ENCODE measurements at places on chromosomes 7 and 10.

DNA sequence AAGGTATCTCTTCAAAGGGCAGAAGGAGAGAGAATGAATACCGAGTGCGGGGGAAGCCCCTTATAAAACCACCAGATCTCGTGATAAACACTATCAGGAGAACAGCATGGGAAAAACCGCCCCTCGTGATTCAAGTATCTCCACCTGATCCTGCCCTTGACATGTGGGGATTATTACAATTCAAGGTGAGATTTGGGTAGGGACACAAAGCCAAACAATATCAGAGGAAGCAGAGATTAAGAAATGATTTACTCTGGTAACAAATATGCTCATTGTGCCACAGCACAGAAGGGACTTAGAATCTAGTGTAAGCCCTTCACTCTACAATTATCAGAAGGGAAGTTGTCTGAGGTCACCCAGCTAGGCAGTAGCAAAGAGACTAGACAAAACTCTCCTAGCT, 40.1 kb upstream of the ZNRF2 start:
- DNase-seq: no peak

GRCh38 chr7:121298831-121299239, 30.0 kb upstream of the WNT16 start:
- DNase-seq: no peak

DNA sequence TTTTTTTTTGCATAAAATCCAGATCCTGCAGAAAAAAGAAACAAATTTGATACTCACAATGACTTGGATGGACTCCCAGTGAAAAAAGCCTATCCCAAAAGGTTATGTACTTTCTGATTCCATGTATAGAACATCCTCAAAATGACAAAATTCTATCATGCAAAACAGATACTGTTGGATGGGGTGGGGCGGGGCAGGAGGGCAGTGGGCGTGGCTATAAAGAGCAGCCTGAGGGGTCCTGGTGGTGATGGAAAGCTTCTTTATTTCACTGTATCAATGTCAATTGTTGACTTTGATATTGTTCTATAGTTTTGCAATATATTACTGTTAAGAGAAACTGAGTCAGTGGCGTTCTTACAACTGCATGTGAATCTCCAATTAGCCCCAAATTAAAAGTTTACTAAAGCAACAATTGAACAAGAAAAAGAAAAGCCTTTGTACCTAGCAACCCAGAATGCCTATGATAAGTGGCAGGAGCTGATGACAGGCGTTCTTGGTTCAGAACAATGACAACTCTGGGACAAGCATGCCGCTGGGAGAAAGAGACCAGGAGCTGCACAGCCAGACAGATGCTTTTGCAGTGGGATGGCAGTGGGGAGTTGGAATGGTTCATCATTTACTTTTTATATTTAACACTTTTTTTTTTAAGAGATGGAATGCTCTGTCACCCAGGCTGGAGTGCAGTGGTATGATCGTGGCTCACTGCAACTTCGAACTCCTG, 101.9 kb downstream of the LHPP start:
- DNase-seq: no peak

DNA sequence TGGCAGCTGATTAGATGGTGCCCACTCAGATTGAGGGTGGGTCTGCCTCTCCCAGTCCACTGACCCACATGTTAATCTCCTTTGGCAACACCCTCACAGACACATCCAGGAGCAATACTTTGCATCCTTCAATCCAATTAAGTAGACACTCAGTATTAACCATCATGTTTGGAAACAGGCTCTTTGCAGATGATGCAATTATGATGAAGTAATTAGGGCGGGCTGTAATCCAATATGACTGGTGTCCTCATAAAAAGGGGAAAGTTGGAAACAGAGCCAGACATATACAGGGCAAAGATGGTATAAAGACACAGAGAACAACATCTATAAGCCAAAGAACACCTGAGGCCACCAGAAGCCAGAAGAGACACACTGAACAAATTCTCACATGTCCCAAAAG, 658.6 kb downstream of the CCSER2 start:
- DNase-seq: no peak

- no peak for DNase-seq
Observed at GRCh38 chr10:103598654-103599115, 105.2 kb downstream of the NEURL1 start.

DNA sequence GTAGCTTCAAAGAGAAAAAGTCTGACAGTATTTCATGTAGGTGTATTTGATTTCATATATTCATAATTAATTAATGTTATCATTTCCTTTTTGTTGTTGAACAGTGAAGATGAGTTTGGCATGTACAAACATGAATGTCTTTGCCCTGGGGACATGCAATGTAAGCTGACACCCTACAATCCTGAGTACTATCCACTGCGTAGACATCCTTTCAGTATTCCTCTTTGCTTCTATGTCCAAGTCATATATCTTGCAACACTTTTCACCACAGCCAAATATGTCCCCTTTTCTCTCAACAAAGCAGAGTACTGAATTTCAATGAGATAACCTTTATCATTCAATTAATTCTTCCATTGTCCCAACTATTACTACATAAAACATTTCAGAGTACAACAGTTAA, 93.6 kb downstream of the GPR37 start:
- DNase-seq: no peak

GRCh38 chr7:106304568-106304967, 19.8 kb upstream of the NAMPT start:
- no peak for DNase-seq

DNA sequence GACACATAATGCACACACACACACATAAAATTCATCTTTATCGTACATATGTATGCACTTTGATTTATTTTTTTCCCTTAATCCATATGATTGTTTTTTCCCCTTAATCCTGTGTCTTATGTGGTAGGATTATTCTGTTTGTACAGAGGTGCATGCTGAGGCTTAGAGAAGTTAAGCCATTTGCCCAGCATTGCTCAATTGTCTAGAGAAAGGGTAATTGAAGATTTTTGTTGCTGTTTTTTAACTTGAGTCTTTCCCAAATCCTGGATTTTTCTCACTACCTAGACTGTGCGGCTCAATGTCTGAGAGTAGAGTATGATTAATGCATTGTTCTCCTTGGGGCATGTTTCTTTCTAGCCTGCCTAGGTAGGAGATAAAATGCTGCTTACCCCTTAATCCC, 35.0 kb downstream of the WBP1L start:
- DNase-seq: no peak

DNA sequence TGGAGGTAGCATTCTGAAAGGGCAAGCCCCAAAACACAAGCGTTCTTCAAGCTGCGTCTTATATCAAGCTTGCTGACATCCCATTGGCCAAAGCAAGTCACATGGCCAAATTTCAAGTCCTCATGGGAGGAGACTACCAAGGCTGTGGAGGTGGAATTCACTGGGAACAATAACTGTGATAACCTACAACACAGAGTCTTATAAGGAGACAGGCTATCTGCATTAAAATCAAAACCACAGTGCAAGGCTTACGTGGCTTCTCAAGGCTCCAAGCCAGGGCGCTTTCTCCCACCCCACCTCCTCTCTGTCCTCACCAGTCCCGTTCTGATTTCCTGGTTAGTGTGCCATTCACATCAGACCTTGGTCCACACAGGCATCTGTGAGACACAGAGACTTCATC, 39.4 kb downstream of the ADRB1 start:
- DNase-seq: no peak

GRCh38 chr10:89091496-89091895, 100.9 kb downstream of the FAS start:
- no peak for DNase-seq

DNA sequence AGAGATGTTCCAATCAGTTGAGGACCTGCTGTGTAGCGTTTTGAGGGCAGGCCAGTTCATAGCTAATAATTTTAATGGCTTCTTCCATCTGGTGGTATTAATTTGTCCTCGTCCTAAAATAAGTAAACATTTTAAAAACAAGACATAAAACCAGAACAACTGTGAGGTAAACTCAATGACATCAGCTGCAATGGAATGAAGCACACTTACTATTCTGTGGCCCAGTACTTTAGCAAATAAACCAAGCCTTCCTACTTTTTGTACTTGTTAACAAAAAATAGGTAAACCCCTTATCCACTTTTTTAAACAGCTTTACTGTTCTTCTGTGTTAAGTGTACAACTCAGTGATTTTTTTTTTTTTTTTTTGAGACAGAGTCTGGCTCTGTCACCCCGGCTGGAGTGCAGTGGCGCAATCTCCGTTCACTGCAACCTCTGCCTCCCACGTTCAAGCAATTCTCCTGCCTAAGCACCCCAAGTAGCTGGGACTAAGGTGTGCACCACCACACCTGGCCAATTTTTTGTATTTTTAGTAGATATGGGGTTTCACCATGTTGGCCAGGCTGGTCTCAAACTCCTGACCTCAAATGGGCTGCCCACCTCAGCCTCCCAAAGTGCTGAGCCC, 28.9 kb upstream of the FZD1 start:
- DNase-seq: no peak

DNA sequence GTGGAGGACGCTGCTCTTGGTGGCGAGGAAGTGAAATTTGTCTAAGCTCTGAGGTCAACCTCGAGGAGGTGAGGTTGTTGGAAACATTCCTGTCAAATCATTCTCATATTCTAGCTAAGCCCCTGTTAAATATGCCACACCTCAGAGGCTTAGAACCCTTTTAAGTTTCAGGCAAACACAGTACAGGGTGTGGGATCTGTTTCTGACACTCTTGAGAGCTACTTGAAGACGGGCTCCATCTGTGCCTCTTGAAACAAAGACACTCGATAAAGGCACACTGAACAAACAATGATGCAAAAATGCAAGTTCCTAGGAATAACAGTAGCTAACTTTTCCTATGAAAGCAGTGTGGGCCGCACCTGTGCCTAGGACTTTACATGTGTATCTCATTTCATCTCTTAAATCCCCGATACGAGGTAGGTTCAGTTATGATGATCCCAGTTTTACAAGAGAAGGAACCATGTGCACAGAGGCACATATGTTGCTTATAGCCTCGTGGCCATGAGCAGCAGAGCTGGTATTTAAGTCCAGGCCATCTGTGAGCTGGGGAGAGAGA, 299.2 kb downstream of the CCDC3 start:
- DNase-seq: no peak

DNA sequence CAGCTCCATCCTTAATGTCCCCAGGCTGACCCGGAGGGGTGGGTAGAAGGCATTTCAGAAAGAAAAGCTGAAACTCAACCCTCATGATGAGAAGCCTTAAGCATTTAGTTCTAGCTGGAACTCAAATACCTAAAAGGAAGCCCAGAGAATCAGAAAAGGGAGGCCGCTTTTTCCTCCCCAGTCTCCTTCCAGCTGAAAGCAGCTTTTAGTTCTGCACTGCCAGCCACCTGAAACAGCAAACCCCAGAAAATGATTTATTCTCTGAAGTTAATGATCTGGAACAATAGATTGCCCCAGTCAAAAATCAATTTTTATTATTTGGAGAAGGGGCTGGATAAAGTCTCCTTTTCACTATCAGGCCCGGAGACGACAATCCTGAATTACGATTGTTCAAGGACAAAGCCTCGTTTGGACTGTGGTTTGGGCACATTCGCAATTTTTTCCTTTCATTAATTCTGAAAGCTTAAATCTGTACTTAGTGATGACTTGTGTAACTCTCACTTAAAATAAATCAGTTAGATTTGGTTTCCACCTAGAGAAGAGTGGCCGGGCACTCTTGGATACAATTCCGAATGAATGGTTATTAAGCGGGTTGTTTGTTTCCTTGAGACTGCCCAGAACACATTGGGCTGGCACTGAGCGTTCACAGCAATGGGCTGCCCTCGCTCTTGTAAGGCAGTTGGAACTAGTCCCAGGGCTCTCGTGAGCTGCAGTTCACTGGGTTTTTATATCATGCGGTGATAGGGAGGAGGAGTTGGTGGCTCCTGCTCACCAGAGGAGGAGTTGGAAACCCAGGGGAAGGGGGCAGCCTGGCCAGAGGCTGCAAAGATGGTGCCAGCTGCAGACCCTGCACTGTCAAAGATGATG, 262.2 kb downstream of the CCSER2 start:
- DNase-seq: no peak

DNA sequence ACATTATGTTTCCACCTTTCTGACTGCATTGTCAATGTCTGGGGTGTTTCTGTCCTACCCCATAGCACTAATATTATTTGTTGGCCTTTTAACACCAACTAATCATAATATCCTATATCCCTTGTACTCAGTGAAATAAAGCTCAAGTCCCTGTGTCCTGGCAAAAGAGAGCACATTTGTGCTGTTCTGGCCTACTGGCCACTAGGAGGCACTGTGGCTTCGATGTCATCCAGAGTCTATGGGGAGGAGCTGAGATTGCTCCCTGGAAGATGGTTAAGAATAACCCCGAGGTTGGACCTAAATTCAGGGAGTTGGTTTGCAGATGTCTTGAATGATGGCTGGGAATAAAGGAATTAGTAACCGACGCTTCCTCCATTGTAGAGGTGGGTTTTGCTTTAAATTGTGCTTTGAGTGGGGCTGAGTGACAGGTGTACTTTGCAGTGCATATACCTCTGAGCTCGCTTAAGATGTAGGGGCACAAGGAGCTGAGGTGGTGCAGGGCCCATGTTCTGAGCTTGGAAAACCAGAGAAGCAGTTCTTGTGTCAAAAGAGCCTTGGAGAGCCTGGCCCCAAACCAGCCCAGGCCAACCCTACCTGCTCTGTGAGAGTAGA, 191.2 kb upstream of the PRSS1 start:
- DNase-seq: peak; percentile 30

GRCh38 chr7:74138945-74139843, 35.0 kb upstream of the EIF4H start:
- no peak for DNase-seq

DNA sequence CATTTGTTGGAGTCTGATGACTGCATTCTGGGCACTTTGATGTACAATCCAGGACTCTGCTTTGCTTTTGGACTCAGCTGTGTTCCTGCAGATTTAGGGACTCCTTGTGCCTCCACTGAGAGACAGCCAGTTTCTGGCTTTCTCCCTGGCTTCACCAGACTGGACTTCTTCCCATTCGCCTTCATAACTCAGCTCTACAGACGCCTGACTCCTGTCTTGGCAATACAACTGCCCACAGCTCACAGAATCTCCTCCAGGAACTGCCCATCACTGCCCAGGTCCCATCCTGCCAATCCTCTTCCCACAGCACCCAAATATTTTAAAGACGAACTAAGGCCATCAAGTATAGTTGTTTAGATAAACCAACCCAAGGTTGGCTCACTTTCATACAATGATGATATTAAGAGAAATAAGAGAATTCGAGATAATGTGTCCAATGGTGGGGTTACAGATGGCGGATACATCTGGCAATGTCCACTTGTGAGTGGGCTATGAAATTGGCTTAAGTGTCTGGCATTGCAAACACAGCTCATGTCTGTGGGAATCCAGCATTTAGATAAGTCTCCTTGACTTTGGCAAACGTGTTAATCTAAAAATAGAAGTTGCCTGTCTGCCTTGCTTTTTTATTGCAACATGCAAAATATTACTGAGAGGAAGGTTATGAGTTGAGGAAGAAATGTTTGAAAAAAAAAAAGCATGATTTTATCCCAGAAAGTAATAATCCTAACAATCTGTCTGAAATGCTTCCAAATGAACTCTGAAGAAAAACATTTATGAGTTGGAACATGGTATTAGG, 95.1 kb downstream of the ITGA8 start:
- no peak for DNase-seq

DNA sequence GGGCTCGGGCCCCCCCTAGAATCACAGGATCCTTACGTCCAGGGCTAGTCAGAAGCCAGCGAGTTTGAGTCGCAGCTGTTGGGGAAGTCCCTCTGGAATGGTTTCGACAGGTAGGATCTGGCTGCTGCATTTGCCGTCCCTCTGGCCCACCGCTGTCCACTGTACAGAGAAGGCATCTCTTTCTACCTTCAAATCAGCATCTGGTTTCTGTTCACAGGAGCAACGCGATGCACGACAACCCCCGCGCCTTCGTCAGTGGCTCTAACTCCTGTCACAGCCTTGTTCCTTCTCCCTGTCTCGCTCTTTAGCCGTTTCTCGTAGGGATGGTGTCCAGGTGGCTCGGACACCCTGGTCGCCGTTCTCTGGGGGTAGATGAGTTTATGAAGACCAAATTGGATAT, 11.2 kb upstream of the PFKFB3 start:
- no peak for DNase-seq

Data from stimulated activated CD4-positive, alpha-beta T cell treated with anti-CD3 and anti-CD28 coated beads, Interleukin-1b, Interleukin-23, amount 100 ng/mL, for 1 hour (primary cell).